ENCODE measurements at places on chromosomes 5 and 9.

GRCh38 chr5:14331386-14331781 lies 188.2 kb downstream of the TRIO start:
- DNase-seq, result no peak

GRCh38 chr5:15044521-15044920 lies 172.9 kb upstream of the ANKH start:
- no peak for DNase-seq

DNA sequence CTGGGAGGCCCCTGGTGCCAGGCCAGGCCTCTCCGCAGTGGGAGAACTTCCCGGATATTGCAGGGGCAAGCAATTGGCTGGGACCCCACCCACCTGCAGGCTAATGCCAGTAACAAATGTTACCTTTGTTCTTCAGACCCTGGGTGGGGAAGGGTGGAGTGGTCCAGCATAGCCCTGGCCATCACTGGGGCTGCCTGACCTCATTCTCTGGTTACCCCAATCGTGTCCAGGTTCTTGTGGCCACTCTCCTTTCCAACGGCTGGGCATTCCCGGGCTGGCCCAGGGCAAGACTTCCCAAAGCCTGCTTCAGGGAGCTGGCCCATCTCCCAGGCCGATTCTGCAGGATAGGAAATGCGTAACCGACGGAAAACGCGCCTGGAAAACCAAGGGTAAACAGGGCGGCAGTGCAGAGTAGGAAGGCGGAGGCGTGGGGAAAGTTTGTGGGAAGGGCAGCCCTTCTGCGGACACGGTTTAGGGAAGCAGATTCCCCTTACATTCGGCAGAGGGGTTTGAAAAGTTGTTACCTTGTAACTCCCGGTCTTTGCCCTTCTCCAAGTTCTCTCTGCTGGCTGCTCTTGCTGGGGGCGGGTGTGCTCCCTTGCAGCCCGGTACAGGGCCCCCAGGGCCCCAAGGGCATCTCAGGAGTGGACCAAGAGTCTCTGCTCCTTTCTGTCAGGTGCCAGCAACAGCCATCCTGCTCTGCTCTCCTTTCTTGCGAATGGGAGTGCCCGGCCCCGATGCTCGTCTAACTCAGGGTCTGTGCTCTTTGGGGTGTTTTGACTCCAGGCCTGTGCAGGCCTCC lies 3.5 kb downstream of the NRARP start:
- no peak for DNase-seq

- DNase-seq, result no peak
These were observed 379 bp upstream of the TICAM2 start for GRCh38 chr5:115602591-115603125.

- DNase-seq, result no peak
These were observed 207.7 kb downstream of the MEF2C start for GRCh38 chr5:88675168-88675707.

DNA sequence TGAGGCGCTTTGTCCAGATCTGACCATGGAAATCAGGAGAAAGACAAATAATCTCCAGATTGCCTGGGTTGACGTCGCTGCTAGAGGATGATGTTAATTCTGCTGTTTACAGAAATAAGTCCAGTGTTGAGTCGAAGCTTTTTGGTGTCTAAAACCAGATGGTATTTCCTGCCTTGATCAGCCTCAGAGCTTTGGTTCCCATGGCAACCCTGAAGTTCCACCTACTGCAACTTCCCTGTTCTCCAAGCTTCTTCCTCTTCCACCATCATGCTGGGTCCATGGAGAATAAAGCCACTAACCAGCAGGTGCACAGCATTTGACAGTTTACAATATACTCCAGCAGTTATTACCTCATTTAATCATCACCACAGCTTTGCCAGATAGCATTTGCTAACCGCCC lies 18.0 kb upstream of the GABBR2 start:
- no peak for DNase-seq

- no peak for DNase-seq
These were observed 96.3 kb downstream of the ERCC6L2 start for GRCh38 chr9:95971815-95972214.

DNA sequence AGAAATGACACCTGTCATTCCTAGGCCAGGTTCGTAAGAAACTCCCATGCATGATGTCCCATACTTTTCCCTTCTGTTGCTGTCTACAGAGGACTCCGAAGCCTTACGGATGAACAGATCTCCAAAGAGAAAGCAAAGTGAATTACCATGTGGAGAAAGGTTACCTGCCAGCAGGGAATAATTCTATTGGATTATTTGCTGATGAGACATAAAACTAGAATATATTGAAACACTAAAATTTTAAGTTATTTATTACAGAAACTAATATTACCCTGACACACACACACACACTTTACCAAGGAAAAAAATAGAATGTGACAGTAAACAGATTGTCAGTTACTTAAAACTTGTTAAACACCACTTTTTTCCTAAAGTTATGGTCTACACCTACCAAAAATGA lies 452.7 kb upstream of the DAB2 start:
- DNase-seq, result no peak

- no peak for DNase-seq
These were observed 677.5 kb upstream of the ST8SIA4 start for GRCh38 chr5:101580591-101580990.

GRCh38 chr9:28779243-28779642 lies 1206.0 kb upstream of the C9orf72 start:
- no peak for DNase-seq

DNA sequence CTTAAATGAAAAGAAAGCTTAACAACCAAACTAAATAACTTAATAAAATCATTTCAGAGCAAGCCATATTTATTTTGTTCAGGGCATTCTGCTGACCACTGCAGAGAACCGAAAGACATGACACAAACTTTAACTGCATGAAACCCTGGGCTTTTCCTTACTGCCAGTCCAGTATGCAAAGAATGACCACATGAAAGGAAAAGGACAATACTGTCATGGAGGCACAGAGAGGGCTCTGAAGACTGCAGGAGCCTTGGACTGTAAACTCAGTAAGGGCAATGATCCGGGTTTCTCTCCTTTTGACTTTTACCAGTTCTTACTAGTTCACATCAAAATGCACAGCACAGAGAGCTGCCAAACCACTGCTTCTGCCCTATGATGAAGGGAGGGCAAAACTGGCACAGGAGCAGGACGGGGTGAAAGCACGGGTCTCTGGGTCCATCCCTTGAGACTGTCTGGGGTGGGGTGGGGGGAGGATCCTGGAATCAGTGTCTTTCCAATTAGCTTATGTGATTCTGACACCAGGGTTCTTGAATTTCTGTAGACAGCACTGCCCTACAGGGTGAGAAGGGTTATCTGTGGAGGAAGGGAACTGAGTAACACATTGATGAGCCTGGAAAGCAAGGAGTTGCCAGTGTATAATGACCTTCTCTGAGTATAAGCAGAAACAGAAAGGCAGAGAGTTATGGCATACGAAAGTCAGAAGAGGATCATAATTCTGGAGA lies 44.7 kb downstream of the RNF130 start:
- DNase-seq, result no peak

- DNase-seq, result no peak
These were observed 60.2 kb downstream of the NEURL1B start for GRCh38 chr5:172701291-172701656.

GRCh38 chr9:116604251-116604650 lies 82.9 kb upstream of the TRIM32 start:
- DNase-seq, result no peak

- no peak for DNase-seq
These were observed 45.4 kb upstream of the FBXW11 start for GRCh38 chr5:172051643-172052339.

DNA sequence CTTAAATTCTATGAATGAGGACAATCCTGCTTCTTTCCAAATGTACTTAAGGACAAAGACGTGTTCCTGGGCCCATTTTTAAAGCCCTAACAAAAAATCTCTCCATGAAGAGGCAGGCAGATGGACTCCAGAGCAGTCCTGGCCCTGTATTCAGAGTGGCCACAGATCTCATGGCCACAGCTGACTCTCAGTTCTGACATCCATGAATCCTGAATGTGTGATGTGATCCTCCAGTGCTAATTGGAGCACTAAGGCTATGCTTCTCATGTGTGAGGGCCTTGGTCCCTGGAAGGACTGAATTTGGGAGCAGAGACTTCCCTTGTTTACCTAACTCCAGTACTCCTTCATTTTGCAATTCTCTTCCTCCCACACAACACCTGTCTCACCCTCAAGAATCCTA lies 373.0 kb downstream of the AGTPBP1 start:
- DNase-seq, result no peak

GRCh38 chr9:130183133-130183762 lies 11.0 kb downstream of the NCS1 start:
- DNase-seq, result no peak

GRCh38 chr9:34590381-34591247 lies 1.1 kb upstream of the CNTFR start:
- no peak for DNase-seq

DNA sequence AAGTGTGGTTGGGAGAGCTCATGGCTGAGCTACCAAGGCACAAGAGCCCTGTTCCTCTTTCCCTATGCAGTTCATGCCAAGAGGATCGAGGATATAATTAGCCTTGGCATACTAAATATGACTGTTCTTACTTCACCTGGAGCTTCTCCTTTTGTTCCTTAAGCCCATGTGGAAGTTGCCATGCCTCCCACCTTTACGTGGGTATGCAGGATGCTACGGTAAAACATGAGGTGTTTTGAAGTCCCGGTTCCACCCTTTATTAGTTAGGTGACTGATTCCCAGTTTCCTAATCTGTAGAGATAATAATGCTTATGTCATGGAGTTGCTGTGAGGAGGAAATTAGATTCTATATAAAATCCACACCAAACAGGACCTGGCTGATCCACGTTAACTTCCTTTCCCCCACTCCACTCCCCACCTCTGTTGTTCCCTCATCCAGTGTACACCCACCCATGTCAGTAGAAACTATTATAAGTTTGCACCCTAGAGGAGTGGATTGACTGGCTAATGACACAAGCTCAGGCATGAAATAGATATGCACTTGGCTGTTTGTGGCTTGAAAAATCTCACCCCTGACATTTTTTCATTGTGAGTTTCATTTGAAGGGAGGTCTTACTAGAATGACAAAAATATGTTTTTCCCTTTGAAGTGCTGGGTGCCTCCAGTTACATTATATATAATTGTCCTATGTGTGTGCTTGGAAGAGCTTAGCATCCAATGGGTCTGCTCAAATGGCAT lies 36.8 kb upstream of the SHOC1 start:
- DNase-seq, result no peak

DNA sequence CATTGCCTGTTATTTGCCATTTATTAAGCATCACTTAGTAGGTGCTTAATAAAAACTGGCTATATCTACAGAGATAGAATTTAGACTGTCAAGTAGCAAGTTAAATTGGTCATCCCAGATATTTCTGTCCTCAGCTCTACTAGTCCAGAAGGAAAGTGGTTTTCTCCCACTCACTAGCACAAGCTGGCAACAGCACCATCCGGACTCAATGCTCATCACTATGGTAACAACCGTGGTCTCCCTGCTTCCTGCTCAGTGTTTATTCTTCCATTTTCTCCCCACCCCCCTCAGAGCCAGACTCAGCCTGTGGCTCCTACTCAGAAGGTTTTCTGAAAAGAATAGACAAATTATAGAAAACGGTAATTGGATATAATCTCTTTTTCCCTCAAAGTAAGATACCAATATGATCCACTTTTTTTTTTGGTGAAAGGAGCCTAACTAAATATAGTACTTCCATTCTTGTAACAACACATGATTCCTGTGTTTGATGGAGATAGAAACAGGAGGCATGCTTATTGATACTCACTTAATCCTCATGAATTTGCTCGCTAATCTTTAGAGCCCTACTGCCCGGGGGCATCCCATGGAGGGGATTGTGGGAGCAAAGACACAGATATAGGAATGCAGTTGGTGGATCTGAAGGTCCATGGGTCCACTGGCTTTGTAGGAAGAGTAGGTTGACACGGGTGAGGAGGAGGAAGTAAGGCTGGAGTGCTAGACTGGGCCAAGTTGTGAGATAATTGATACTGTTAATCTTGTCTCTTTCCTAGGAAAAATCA lies 191.4 kb downstream of the MAN2A1 start:
- DNase-seq, result no peak

DNA sequence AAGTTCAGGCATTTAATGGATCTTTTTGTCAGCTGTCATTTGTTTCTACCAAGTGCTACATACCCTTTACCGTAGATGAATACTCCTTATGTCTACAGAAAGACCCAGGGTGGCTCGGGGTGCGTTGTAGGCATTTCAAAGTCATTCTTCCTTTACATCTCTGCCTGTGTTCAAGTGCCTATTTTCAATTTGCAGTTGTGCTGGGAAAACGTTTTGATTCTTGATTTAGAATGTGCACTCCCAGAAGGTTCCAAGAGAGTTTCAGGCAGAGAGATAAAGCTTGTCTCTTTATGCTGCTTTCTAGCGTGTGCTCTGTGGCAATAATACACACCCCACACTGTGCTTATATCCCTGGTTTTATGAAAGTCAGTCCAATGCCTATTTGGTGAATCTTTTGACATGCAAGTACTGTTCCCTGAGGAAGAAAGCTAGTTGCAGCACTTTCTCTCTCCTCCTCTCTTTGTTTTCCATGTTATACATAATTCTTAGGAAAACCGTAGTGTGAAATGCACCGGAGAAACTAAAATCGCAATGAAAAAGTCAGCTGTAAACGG lies 828.1 kb upstream of the ZNF608 start:
- DNase-seq, result no peak

- no peak for DNase-seq
These were observed 71.7 kb downstream of the KCNT1 start for GRCh38 chr9:135773530-135774238.

GRCh38 chr5:3694819-3695218 lies 99.2 kb downstream of the IRX1 start:
- no peak for DNase-seq

GRCh38 chr5:105849701-105850100 lies 1821.0 kb downstream of the EFNA5 start:
- DNase-seq, result no peak

- DNase-seq, result peak; percentile 90
These were observed 6.6 kb downstream of the TJP2 start for GRCh38 chr9:69180670-69181069.

- no peak for DNase-seq
These were observed 251.4 kb upstream of the TRIM32 start for GRCh38 chr9:116435706-116436105.

GRCh38 chr5:140555747-140556312 lies 1.4 kb downstream of the SRA1 start:
- no peak for DNase-seq

GRCh38 chr5:14440582-14441431 lies 140.8 kb upstream of the OTULINL start:
- DNase-seq, result no peak

DNA sequence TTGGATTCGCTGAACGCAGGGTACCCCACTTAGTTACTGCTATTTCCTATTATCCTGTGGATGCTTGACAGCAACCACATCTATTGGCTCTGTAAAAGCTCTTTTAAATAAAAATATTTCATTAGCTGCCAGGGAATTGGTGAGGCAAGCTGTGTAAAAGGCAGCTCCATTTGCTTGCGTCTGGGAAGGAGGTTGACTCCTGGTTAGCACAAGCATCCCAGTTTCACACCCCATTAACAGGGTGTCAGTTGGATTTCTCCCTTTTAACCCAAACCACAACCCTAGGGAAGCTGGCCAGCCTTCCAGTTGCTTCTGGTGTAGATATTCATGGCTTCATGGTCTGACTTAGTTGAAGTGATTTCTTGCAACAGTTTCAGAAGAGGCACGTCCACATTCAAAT lies 151.0 kb downstream of the GPBP1 start:
- no peak for DNase-seq

All from activated CD4-positive, alpha-beta T cell treated with anti-CD3 and anti-CD28 coated beads, Interleukin-2, Interleukin-4, amounts not matched to agents 100 ng/mL and 50 ng/mL, durations not matched to agents 16 hours and 8 hours (primary cell).